Panc1 (cell line): ENCODE measurements at places on chromosomes 6 and 20. TPM values are rescaled to one million over a fixed set of nuclear protein-coding genes. Genes with fewer than 3 reads are reported as not detected.

The KIAA1755 gene
- total RNA-seq, result 0.08 TPM

The C6orf163 gene
- total RNA-seq, result 1.3 TPM

The MAP7 gene
- total RNA-seq, result 1.8 TPM

The GCLC gene
- total RNA-seq, result 37.2 TPM

The HBS1L gene
- total RNA-seq, result 79.2 TPM

The CDSN gene
- not detected for total RNA-seq
